ENCODE measurements at places on chromosomes 6 and 20. TPM values are rescaled to one million over a fixed set of nuclear protein-coding genes. Genes with fewer than 3 reads are reported as not detected.

DNA sequence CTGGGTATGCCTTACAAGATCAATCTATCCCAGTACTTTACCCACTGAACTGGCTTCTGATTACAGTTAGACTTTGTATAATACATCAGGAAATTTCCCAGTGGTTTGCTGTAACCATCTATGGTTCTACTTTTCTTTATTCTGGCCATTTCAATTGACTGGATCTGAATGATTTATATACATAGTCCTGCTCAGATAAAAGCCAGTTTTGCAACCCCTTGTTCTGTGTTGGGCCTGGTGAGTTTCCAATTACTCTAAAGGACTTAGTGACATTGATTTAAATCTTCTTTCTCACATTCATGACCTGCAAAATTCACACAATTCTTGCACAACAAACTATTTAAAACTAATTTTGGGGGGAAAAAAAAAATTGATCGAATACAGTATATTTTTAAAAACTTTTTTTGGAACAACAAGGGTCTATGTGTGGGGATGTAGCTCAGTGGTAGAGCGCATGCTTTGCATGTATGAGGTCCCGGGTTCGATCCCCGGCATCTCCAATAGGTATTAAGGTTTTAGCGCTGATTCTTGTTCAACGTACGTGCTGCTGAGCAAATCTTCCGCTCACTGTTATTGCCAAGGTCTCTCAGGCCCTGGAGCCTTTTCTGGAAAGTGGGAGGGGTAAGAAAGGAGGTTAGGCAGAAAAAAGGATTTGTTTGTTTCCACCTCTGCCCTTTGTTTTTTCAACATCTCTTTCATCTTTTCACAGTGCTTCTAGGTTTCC, 117.5 kb downstream of the GPX5 start:
- DNase-seq, result no peak

GRCh38 chr6:157227202-157228166, 95.8 kb downstream of the TMEM242 start:
- no peak for DNase-seq

DNA sequence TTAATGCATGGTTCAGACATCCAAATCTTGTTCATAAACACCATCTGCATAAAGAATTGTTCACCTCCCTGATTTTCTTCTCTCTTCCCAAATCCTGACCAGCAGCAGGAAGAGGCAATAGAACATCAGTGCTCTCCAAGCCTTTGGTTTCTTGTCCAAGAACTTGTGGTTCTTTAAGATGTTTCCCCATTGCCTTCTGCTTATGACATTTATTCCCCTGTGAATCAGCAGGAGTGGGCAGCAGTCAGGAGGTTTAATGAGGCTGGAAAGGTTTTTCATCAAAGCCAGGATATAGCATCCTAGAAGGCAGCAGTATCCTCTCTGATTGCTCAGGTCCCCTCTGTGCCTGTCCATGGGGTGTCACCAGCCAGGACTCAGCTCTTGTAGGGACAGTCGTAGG, 5.3 kb downstream of the HDDC2 start:
- DNase-seq, result no peak

DNA sequence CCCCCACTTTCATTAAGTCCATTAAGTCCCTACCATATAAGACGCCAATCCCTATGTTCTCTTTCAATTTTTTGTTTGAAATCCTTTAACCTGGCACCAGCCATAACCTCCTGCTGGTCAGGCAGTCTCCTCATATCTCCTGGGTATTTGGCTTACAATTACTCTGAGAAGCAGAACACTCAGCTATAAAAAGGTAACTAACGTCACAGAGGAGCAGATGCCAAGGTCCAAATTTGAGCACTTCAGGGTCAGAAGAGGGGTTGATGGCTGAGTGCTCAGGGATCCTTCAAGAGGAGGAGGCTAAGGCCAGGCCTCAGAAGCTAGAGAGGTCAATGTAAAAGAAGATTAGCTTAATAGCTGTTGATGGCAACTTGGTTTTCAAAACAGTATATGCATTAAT, 22.3 kb upstream of the RCAN2 start:
- no peak for DNase-seq

The ADAM33 gene
- 11.3 TPM for polyA plus RNA-seq

The EYS gene
- polyA plus RNA-seq, result 0.50 TPM

DNA sequence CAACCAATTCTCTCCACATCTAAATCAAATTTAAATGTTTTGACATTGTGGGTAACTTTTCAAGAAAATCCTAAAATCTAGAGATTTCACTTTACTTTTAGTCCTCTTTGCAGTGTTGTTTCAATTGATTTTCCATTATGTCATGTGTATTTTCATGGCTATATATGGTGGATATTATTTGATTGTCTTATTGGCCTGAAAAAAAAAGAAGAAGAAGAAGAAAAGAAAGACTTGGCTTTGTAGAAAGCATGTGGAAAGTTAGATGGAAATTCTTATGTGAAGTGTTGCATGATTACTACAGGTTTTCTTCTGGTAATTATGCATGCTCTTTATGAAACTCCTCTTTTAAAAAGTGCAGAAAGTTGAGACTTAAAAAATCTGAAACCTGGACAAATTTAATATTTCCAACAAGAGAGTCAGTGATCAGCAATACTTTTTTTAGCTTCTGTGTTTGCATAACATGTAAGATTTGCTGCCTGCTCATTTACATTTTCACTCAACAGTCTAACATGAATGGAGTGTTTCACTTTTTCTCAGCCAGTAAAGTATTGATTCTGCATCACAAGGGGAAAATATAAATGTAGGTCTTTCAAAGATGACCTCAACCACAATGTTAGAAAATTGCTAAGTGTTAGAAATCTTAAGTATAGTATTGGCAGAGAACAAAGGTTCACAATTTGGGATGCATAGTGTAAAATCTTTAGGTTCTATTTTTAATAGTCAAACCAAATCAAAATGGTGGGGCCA, 438.7 kb downstream of the BCKDHB start:
- DNase-seq, result no peak

Data from renal pelvis (tissue), 12 donors.